ENCODE measurements at places on chromosomes 4 and X.

DNA sequence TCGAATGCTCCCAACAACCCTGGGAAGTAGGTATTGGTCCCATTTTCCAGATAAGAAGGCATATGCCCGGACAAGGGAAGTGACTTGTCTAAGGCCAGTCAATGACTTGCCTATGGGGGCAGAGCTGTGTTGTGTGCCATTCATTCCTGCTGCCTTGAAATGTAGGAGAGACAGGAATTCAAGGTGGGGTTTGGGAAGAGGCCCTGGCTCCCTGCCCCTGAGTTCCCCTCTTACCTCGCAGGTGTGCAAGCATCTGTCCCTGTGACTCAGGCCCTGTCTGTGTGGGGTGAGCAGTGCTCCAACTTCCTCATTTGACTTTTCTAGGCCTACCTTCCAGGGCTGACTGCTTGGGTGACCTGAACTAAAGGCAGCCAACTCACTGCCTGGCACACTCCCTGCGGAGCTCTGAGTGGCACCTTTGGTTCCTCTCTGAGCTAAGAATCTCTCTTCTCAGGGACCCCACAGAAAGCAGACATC lies 5.1 kb downstream of the EFNB1 start:
- no peak for DNase-seq

- DNase-seq: peak; percentile 53
Measured at GRCh38 chr4:167234316-167234881, at the start of gene SPOCK3. SPOCK3 (minus strand) TSS chr4:167234494.

DNA sequence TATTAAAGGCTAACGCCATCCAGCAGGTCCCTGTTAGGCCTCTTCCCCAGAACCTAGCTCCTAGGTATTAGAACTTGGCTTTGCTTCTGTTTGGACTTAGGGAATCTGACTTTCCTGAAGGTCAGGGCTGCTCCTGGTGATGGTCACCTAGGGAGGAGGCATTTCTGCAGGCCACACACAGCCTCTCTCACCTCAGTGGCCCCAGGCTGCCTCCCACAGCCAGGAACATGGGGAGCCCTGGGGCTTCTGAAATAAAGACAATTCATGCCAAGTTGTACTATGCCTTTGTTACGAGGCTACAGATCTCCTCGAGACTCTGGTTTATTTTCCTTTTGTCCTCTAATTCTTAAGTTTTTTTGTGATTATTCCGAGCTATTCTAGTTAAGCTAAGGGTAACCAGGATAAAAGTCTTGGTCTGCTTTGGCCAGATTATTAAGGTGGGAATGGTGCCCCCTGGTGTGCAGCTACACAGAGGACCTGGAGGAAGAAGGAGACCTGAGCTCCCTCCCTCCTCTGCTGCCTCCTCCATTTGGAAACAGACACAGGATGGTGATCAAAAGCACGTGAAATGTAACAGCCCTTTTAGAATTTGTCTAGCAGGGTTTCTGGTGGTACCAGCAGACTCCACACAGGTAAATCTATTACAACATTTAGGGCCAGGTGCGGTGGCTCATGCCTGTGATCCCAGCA lies 131.0 kb downstream of the DCLK2 start:
- DNase-seq: peak; percentile 57

GRCh38 chrX:111262086-111262485 lies 8.2 kb downstream of the CAPN6 start:
- DNase-seq: peak; percentile 33

DNA sequence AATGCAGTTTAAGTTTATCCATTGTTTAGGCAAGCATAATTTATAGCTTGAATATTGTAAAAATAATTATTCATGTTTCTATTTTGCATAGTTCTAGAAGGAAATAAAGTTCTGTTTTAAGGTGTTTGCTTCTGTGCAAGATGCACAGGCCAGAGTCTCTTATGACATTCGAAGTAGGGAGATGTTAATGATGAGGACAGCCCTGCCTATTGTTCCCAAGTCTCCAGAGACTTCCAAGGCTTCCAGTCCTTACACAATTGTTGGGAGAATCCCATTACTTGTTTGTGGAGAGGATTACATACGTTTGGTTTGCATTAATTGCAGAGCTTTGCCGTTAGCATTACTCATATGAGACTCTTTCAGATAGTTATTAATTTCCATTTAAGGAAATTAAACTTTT lies 96.2 kb upstream of the ANK2 start:
- no peak for DNase-seq

DNA sequence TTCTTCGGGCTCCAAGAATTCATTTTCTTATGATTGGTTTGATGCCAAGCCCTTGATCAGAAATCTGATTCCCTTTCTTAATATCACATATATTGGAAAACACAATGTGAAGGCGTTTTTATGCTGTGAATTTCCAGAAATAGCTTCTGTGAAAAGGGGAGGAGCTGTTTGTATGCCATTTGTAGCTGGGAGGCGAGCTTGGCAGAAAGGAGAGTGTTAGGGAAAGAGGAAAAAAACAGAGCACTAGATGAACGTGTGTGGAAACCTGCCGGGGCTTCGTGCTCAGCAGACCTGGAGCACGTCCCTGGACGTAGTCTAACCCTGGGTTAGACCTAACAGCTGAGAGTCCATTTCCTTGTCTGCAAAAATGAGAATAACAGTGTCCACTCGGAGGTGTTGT lies 3.4 kb downstream of the CLCN4 start:
- no peak for DNase-seq

GRCh38 chr4:87174672-87175071 lies 45.7 kb downstream of the KLHL8 start:
- DNase-seq: no peak

DNA sequence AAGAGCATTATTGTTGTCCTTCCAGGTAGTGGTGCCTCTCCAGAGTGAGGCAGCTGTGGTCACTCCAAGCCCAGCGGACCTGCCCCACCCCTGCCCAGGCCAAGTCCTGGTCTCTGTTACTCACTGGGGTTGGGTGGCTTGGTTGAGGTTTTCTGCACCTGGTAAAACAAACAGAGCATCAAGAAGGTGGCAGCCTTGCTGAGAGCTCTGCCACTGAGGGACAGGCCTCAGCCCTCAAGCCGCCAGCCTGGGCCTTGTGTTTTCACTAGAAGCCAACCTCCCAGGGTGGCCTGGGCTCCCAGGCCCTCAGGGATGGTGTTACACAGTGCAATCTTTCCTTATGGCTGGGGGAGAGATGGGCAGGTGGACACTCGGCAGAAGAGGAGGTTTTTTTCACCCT lies 182.7 kb downstream of the BCOR start:
- no peak for DNase-seq

DNA sequence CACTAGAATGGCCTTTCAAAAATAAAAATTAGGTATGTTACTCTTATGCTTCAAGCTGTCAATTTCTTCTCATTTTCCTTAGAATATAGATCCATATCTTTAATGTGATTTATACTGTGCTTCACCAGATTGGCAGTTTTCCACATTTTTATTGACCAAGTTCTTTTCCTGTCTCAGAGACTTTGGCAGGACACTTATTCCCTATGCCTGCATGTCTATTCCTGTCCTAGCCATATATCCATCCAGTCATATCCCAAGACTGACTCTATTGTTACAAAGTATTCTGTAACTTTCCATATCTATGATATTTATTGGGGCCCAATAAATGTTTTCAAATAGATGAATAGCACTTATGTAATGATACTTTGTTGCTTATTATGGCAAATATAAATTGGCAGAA lies 450.7 kb downstream of the GASK1B start:
- DNase-seq: no peak

- DNase-seq: no peak
Measured at GRCh38 chr4:52560844-52561280, 98.2 kb downstream of the USP46 start.

- no peak for DNase-seq
Measured at GRCh38 chrX:71438750-71439149, 72.6 kb downstream of the TAF1 start.

- DNase-seq: no peak
Measured at GRCh38 chrX:73182502-73183114, 32.0 kb downstream of the NAP1L2 start.

DNA sequence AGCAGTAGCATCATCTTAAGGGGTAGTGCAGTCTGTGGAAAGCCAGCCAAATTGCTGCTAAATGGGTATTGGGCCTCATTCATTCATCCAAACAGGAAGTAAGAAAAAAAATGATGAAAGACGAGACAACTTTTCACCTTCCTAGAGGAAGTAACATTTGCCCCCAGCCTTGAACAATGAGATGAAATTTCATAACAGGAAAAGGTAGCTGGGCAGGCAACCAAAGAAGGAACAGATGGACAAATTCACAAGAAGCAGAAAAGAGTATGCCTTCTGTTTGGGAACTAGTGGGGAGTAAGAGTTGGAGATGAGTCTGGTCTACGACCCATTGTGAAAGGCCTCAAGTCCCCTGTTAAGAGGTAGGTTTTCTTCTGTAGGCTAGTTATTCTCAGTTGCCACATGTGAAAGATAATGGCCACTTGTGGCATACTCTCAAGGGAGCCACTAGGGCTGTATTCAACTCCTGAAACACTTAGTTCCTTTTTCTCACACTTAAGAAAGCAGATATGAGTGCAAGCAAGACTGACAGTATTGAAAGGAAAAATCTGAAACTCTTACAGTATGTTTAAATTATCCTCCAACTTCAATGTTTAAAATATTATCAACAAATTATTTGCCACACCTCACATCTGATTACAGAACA lies 190.4 kb downstream of the AR start:
- DNase-seq: no peak

DNA sequence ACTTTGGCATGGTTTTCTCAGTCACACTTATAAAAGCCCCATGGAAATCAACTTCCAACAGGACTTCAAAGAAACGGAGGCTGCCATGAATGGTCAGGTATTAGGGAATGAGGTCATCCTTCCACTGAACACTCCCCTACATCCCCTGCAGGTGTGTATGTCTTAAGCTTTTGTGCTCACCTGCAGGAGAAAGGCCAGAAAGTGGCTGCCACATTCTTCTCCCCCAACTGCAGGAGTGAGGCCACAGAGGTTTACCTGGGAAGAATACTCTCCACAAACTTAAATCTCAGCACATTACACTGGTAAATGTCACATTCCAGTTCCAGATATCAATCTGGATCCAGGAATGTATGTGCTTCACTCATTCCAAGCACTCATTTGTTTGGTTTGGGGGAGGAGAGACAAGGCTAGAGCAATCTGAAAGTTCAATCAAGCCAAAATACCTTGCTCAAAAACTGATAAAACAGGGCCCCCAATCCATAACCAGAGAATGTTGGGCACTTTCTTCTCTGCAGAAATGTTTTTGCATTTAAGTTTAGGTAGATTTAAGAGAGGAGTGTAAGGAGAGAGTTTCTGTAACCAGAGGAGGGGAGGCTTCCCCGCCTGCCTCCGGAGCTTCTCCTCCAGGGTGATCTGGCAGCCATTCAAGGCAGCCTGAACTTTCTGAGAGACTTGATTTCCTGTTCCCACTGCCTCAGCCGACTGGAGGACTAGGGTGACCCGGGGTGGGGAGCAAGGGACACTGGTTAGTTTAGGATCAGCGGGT lies 15.4 kb downstream of the FAM9C start:
- DNase-seq: peak; percentile 80

DNA sequence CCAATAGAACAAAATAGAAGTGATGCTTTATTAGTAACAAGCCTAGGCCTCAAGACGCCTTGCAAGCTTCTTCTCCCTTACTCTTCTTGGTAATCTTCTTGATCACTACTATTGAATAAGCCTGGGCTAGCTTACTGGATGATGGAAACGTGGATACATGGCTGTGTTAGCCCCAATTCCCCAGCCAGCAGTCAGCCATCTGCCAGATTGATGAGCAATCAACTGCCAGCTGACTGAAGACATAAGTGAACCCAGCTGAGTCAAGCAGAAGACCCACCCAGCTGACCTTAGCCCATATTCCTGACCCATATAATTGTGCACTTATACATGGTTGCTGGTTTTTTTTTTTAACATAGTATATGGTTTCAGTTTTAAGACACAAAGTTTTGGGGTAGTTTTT lies 130.4 kb downstream of the DHX15 start:
- DNase-seq: no peak

DNA sequence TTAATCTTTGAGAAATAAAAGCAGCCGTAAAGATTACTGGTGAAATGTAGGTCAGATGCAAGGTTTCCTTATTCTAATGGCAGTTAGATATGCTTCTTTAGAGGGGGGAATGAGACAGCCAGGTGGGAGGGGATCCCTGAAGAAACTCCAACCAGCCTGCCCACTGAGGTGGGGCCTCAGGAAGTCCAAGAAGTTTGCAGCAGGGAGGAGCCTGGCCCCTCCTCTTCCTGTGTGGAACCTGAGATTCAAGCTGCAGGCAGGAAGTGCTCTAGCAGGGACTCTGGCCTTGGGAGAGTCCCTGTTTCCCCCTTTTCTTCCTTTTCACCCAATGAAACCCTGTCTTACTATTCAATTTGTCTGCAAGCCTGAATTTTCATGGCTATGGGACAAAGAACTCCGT lies 101.4 kb upstream of the SLITRK2 start:
- DNase-seq: no peak

DNA sequence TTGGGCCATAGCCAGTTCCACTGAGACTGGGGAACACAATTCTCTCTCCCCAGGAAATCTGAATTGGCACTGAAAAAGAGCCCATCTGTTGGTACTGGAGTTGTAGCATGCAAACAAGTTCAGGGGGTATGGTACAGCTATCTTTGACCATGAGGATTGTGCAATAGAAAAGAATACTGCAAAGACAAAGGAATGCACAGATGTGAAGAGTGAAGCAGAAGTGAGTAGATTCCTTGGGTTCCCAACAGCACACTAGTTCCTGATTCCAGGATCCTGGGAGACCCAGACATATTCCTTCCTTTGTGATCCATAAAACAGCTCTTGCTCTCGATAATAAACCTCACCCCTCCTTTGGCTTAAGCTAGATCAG lies 43.3 kb upstream of the CTAG2 start:
- peak; percentile 32 for DNase-seq

DNA sequence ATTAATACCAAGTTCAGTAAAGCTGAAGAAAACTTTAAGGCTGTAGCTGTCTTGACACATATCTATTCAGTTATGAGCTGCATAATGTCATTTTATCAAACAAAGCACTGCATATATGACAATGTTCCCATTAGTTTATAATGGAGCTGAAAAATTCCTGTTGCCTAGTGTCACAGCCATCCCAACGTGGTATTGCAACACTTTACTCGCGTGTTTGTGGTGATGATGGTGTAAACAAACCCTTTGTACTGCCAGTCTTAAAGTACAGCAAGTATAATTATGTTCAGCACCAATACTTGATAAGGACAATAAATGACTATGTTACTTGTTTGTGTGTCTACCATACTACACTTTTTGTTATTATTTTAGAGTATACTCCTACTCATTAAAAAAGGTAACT lies 1415.6 kb upstream of the PCDH7 start:
- no peak for DNase-seq

DNA sequence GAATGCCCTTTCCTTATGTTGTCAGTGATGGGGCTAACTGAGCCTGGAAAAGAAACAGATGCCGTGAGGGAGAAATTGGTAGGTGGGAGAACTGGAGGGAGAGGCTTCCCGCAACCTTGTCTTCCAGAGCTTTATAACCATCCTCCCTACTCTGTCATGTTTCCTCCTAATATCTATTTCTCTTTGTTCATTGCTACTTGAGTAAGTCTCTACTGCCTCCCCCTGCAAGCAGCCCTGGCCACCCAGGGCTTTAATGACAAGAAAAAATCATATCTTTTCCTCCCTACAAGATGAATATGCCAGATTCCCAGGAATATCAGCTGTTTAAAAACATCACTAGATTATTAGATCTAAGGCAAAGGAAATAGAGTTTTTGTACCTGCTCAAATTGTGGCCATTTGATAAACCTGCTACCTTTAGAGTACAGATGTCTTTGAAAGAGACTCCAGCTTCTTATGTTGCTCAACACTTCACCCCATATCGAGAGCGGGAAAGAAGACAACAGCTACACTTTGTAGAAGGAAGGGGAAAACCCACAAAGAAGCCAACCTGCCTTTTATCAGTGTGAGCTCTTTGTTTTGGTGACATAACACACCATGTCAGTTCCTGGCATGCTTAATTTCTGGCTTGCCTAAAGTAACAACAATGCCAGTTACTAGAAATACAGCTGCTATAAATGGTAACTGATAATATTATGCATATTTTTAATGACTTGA lies 186.6 kb upstream of the LEF1 start:
- DNase-seq: peak; percentile 29
